Memory B cell (primary cell): ENCODE measurements at places on chromosomes 3 and 15.
A peak's percentile ranks its signal among the peaks of the same experiment; 100 is the strongest.

GRCh38 chr15:69780374-69780773 lies 317.3 kb downstream of the TLE3 start:
- DNase-seq = no peak

- no peak for DNase-seq
Observed at GRCh38 chr3:3356846-3357245, 177.4 kb upstream of the CRBN start.

DNA sequence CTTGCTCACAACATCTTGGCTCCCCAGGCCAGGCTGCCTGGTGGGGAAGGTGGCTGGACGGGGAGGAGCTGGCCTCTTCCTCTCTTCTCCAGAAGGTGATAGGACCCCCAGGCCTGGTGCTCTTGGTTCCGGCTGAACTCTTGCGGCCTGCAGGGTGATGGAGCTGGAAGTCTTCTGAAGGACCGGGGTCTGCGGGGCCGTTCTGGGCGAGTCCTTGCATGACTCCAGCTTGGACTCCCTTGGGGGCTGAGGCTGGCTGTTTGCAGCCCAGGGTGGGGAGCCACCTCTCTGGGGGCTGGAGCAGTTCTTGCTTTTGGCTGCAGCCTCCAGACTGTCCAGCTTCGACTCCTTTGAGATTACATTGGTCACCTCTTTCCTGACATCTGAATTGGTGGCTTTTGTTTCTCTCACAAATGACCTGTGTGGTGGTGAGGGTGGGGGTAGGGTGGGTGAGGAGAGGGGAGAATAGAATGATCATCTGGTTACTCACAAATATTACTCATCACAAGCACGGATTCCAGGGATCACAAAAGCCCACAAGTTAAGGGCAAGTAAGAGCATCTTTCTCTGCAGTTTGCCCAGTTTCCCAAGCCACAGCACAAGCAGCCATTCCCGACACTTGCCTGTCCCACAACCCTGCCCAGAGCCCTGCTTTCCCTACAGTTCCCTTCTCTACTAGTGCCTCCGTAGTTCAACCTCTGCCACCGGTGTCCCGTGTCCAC lies 149.1 kb upstream of the HACD2 start:
- DNase-seq = no peak

DNA sequence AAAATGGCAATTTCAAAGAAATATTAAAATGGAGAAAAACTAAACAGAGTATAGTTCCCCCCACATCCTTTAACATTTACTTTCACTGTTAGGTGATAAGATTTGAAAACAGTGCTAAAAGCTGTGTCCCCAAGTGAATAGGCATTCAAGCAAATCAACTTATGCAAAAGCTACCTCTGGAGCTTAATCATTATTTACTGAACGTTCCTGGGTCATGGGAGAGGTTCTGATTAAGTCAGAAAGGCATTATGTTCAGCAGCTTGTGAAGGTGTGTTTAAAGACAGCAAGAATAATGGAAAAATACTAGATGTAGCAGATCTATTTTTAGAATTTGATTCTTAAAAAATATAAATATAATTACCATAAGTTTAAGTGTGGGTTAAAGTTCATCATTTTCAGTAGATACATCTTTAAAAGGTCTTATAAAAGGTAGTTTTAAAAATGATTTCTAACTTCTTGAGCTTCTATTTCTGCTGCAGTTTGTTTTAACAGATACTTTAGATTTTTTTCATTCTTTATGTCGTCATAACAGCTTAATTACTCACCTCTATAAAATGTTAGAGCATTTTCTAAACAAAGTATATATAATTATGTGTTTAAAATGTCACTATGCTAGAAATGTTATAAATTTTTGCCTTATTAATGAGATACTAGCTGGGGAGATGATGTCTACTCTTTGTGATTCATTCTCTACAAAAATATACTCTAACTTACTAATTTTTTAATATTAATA lies 127.9 kb downstream of the MITF start:
- no peak for DNase-seq

GRCh38 chr3:196198771-196199753 lies 12.1 kb downstream of the ZDHHC19 start:
- no peak for DNase-seq

- DNase-seq = no peak
Observed at GRCh38 chr3:193378706-193379105, at the start of gene ATP13A5. Gene ATP13A5, minus strand, starts transcription at chr3:193378753. Its CDS starts 28 bp downstream, at chr3:193378725.

- no peak for DNase-seq
Observed at GRCh38 chr15:71691458-71692417, 118.6 kb upstream of the NR2E3 start.

- DNase-seq = no peak
Observed at GRCh38 chr3:172150913-172151650, 111.7 kb downstream of the FNDC3B start.

DNA sequence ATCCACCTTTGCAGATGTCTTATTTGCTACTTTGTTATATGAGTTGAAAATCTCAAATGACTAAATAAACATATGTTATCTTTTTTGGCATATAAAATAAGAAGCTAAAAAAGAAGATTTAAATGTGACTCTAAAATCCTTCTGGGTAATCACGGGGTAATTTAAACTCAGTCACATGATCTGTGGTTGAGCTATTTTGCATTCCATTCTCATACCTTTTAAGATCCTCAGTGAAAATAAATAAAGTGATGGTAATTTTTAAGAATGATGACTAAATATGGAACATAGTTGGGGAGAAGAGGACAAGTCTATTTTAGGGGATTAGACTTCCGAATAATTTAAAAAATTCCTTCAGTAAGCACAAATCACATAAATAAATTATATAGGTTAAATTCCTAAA lies 1076.8 kb downstream of the TUSC7 start:
- DNase-seq = no peak

DNA sequence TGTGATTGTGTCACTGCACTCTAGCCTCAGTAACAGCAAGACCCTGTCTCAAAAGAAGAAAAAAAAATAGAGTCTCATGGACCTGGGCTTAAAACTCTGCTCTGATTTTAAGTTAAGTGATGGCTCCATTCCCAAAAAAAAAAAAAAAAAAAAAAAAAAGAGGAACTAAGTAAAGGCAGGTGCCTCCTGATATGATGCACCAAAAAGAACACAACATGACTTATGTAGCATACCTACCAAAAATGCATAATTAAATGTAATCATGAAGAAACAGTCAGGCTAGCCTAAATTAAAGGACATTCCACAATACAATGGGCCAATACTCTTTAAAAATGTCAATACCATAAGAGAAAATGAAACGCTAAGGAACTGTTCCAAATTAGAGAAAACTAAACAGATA lies 5.4 kb upstream of the IREB2 start:
- no peak for DNase-seq

DNA sequence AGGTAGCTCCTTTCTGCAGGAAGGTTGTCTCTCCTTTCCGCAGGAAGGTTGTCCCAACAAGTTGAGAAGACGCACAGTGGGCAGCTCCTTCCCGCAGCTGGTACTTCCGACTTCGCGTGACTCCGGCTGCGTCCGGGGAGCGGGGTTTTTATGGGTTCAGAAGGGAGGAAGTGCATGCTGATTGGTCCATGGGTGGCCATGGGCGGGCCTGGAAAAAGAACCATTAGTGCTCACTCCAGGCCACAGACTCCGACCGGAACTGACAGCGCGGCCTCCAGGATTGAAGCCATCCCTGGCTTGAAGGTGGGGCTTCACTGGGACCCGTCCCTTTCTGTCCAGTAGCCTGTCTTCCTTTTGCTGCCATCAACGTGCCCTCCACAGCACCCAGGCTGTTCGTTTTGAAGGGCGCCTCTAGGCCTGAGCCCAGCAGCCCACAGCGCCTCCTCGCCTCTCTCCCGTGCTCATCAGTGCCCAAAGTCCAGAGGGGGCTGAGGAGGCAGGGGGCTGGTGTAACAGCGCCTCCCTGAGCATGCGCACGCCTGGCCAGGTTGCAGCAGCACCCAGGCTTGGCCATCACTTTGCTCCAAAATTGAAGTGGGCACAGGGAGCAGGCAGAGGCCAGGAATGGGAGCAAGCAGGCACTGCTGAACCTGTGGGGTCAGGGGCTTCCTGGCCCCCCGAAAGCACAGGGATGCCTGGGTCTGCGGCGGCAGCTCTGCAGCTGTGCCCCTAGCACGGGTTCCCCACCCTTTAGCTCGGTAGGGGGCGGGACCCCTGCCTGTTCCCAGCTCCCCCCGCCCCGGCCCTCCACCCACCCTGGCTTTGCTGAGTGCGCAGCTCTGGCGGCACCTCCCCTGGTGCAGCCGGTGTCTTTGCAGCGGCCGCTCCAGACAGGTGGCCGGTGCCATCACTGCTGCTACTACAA lies 330.6 kb upstream of the MCTP2 start:
- no peak for DNase-seq

- no peak for DNase-seq
Observed at GRCh38 chr3:34056951-34057390, 258.5 kb downstream of the PDCD6IP start.

DNA sequence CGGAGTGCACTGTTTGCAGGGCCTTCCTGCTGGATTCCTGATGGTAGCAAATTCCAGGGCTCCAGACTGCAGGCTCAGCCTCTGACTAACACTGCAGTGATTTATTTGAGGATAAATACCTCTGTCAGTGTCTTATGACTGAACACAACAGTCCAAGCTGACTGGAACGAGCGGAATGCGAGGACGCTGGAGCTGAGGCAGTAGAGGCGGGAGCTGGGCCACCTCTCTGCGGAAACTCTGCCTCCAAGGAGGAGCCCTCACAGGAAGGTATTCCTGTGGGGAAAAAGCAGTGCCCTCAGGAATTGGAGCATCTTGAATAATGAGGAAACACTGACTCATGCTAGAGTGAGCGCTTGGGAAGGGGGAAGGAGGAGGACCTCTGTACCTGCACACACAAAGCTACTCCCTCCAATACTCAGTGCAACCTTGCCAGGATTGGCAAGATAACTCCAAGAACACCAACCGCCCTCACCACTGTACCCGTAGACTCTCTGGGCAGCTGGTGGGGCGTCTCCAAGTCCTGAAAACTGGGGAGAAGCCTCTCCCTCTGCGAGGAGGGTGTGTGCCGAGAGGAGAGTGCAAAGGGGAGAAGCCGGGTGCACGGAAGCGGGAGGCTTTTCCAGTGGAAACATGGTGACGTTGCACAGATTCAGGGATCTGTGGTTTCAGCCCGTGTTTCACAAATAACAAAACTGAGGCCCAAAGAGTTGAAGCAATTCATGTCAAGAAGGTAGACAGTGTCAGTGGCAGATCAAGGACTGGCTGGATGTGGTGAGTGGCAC lies 43.0 kb downstream of the VGLL4 start:
- DNase-seq = no peak

DNA sequence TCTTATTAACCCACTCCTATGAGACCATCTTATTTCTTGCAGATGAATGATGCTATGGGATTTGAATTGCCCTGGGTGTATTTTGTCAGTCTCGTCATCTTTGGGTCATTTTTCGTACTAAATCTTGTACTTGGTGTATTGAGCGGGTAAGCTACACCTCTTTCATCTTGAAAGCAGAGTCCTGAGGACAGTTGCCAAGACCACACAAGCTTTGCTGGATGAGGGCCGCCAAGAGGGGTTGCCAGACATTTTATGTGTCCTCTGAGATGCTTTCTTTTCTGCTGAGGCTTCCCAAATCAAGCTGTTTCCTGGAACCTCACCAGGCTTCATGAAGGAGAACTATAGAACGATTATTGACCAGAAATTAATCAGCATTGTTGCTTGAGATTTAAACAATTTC lies 173.2 kb downstream of the CHDH start:
- DNase-seq = no peak

GRCh38 chr3:28595372-28595771 lies 246.7 kb upstream of the AZI2 start:
- DNase-seq = no peak

DNA sequence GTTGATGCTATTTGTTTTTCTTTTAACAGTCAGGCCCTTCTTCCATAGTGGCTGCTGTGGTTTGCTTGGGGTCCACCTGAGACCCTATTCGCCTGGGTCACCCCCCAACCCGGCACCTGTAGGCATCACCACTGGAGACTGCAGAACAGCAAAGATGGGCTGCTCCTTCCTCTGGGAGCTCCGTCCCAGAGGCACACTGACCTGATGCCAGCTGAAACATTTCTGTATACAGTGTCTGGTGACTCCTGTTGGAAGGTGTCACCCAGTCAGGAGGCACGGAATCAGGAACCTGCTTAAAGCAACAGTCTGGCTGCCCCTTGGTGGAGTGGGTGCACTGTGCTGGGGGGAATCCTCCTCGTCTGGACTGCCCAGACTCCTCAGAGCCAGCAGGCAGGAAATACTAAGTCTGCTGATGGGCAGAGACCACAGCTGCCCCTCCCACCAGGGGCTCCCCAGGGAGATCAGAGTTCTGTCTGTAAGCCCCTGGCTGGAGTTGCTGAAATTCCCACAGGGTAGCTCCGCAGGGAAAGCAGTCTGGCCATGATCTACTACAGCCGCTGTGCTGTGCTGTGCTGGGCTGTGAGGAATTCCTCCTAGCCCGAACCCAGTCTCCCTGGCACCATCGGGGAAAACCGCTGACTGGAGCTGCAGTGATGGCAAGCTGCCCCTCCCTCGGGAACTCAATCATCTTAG lies 248.2 kb downstream of the TBC1D5 start:
- DNase-seq = no peak

GRCh38 chr3:197789309-197789708 lies 1.7 kb upstream of the LRCH3 start:
- DNase-seq = no peak

DNA sequence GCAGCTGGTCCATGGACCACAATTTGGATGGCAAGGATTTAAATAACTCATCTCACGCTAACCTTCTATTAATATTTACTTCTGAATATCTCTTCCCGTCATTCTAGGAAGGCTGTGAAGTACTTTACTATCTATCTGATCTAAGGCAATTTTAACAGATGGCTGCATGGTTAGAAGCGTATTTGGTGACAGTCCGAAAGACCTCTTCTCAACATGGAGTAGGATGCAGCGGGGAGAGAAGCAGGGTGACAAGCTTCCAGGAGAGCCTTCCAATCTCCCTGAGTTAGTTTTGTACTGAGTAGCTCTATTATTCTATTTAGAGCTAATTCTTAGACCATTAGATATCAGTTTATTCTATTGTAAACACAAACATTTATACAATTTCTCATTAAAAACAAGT lies 309.4 kb downstream of the PLCL2 start:
- DNase-seq = no peak

- DNase-seq = peak; percentile 92
Observed at GRCh38 chr15:41116116-41116961, at the start of gene INO80. Gene INO80, minus strand, starts transcription at chr15:41116280. Its CDS starts 19,970 bp downstream, at chr15:41096310.

GRCh38 chr3:146020969-146021368 lies 140.0 kb downstream of the PLOD2 start:
- no peak for DNase-seq

DNA sequence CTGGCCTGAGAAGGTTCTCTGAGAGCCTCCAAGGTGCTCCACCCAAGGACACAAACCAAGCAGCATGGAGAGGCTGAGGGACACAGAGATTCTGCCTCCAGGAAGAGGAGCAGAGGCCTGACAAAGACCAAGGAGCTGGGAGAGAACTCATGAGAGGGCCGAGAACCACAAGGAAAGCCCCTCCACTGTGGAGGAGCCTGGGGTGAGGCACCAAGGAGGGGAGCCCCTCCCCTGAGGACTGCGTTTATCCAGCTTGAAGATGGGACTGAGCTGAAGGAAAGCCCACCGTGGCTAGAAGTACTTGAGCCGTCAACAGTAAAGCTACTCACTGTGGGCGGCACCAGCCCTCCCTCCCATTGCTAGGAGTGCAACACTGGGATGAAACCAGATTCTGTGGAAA lies 63.1 kb upstream of the MEF2A start:
- DNase-seq = no peak

- DNase-seq = no peak
Observed at GRCh38 chr3:135215516-135215915, 420.5 kb downstream of the EPHB1 start.

- no peak for DNase-seq
Observed at GRCh38 chr3:42988566-42988965, 9.5 kb downstream of the GASK1A start.
